Right cardiac atrium (tissue), 5 donors: ENCODE measurements at places on chromosomes 3 and 15. TPM values are rescaled to one million over a fixed set of nuclear protein-coding genes. Genes with fewer than 3 reads are reported as not detected.
A peak's percentile ranks its signal among the peaks of the same experiment; 100 is the strongest.

DNA sequence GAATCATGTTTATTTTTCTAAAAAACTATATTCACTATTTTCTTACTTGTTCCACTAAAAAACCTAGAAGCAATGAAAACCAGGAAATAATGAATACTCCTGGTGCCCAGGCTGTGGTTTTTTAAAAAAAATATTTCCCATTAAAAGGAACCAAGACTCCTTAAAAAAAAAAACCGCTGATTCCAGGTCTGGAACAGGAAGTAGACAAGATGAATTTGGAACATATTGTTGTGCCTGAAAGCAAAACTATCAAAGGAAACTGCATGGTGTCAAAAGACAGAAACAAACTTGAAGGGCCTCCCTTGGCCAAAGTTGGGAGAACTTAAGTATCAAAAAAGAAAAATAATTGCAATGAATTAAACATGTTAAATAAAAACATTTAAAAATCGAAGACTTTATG lies 245.3 kb upstream of the P2RY1 start:
- no peak for DNase-seq

- DNase-seq, result no peak
Observed at GRCh38 chr15:98612490-98613110, 35.7 kb upstream of the IGF1R start.

DNA sequence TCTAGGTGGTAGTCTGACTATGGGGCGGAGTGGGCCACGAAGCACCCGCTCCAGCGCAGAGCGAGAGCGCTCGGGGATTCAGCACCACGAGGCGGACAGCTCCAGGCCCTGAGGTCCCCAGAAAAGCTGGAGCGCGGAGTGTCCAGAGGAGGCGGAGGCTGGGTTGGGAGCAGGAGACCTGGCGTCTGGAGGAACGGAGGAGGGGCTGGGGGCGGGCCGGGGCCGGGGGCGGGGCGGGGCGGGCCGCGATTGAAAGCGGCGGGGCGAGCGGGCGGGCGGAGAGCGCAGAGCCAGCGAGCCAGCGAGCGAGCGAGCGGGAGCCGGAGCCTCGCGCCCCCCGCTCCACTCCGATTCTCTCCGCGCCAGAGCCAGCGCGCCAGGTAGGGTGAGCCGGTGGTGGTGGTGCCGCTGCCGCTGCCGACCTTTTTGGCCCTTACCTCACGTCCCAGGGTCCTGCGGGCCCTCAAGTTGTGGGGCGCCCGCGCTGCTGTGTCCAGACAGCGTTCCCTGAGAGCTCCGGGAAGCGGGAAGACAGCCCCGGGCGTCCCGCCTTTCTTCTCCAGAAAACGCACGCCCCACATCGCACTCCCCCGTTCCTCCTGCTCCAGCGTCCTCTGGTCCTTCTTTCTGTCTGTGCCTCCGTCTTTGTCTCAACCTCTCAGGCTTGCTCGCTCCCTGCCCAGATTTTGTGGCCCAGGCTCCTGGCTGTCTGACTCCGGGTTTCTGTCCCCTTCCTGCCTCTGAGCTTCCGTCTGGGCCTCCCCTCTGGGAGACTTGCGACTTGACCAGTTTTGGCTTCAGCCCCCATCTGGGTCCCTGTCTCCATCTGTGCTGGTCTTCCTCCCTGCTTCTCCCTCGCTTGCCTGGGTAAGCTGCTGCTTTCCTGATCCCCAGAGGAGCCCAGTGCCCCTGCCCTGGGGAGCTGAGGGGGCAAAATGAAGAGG lies at the start of gene GRM2:
GRM2 (plus strand) TSS at position 281 of the 944 bp plus-strand sequence. CDS start 1,916 bp downstream, outside the sequence.
- DNase-seq, result peak; percentile 87

Gene ONECUT1
- polyA plus RNA-seq, result 0.05 TPM

GRCh38 chr15:34354286-34354685 lies 11.2 kb downstream of the NUTM1 start:
- DNase-seq, result no peak
